ENCODE measurements at places on chromosomes 2 and 18. TPM values are rescaled to one million over a fixed set of nuclear protein-coding genes. Genes with fewer than 3 reads are reported as not detected.

DNA sequence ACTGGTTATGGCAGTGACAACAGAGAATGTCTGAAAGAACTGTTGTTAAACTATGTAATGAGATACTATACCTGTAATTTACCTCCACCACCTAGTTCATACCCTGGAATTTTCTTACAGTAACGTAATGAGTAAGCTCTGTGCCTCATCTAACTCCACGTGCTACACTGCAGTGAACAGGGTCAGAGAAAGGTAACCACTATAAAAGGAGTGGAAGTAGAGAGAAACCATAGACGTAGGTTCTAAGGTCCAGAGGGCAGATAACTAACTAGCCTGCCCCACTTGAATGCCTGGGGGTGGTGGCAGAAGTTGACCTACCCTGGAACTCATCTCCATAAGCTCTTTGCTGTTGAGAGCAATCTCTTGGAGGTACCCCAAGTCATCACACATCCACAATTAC, 32.0 kb upstream of the B4GALT6 start:
- no peak for DNase-seq

DNA sequence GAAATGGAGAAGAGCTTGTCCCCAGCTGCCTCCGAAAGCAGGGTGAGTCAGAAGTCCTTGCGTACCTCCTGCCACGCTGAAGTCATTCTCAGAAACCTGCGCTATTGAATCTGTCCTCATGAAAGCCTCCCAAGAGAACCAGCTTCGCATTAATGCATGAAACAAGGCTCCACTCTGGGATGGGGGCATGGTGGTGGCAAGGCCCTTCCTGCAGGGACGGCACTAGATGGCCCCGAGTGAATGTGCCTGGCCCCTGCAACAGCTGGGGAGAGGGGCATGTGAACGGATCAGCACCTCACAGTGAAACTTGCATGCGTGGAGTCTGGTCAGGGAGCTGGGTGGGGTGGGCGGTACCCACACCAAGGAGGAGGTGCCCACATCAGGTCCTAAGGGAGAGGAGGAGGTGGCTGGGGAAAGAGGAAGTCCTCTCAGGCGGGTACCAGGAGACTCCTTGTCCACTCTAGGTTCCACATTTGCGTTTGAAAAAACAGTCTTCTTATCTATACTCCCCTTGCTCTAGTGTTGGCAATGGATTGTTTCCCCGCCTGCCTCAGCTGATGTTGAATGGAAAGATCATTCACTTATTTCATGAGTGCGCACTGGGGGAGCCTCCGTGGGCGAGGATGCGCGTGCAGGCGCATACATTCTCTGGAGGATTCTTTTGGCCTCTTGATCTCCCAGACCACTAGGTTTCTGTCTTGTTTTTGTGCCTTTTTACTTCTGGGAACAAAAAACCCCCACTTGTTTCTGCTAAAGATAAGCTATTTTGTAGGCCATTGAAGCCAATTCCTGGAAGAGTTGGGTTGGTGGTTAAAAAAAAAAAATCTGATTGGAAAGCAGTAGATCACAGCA, 104.7 kb downstream of the KLHL29 start:
- DNase-seq = no peak

- DNase-seq = no peak
Observed at GRCh38 chr2:19648583-19648982, 253.2 kb downstream of the TTC32 start.

- no peak for DNase-seq
Observed at GRCh38 chr18:10304853-10305252, 149.6 kb upstream of the APCDD1 start.

DNA sequence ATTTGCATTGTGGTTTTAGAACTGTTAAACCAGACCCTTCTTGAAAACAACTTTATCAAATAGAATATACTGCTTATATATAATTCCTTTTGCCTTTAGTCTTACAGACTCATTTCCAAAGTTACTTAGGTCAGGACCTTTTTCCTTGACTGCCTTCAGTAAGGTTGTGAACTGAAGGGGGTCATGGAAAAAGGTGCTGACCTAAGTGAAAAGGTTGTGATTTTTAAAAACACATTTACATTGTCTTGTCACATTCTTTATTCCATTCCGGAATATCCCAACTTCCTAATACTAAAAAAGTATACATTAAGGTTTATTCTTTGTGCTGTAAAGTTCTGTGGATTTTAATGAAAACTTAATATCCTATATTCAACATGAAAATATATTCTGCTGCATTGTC, 581.4 kb downstream of the SOCS6 start:
- no peak for DNase-seq

- DNase-seq = no peak
Observed at GRCh38 chr2:206354129-206354528, 79.7 kb downstream of the ZDBF2 start.

DNA sequence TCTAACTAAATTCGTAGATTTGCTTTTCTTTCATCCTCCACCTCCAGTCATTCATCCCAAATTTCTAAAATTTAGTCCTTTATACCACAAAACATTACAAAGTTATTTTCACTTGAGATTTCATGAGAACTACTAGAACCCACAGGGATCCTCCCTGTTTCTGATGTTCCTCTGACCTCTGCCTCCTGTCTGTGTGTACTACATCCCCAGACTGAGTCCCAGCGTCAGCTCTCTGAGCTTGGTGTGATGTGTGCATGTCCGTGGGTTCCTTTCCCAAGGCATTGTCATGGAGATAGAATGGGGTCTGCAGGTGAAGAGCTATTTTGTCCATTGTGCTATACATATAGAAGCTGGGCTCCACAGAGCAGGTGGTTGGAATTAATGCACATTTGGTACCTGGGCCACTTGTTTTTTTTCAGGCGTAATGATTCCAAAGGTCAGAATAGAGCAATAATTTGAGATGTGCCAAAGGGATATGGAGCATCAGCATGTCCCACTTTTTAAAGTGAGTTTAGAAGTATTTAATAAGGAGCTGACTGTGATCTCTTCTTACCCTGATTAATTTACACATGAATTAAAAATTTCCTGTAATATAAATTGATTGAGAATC, 151.2 kb upstream of the BOD1L2 start:
- no peak for DNase-seq

- DNase-seq = no peak
Observed at GRCh38 chr2:144362401-144362800, 157.5 kb downstream of the ZEB2 start.

DNA sequence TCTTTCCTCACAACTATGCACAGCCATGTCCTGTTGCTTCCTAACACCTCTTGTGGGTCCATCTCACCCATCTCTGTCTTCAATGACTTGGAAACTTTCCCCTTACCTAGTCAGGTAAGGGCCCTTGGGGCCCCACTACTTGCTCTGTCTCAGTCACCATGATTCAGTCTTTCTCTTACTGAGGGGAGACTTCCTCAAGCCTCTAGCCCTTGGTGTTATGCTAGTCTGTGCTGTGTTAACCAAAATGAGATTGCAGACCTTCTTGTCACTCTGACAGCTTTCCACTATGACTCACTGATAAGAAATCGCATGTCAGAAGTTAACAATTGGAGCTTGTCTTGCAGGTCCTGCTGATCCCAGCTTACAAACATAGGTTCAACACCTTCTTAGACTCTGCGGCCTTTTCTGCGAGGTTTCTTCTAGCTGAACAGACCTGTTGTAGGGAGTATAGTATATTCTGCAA, 65.3 kb downstream of the WDR75 start:
- DNase-seq = no peak

GRCh38 chr18:2171840-2172625, 399.3 kb downstream of the METTL4 start:
- DNase-seq = no peak

- DNase-seq = no peak
Observed at GRCh38 chr18:74480149-74480651, 16.0 kb upstream of the CNDP2 start.

GRCh38 chr2:240134466-240134865, 1.6 kb downstream of the COPS9 start:
- no peak for DNase-seq

- DNase-seq = no peak
Observed at GRCh38 chr18:3380384-3380961, 69.5 kb upstream of the TGIF1 start.

DNA sequence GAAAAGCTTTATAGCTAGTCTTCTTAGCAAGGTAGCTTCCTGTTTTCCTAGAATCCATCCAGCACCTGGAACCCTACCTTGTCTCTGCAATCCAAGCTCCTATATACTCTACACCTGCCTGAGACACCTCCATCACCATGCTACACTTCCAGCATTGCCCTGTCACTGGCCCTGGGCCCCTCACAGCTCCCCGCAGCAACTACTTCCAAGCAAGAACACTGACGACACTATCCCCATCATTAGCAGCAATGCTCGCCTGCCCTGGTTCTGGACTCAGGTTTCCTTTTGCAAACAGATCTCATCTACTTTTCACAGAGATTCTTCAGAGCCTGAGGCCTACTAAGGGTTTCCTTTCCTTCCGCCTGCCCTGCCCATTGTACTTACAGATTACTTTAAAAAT, 121.1 kb downstream of the DTNB start:
- DNase-seq = no peak

The ALPG gene
- total RNA-seq = 218 TPM

The TUBA3E gene
- total RNA-seq = not detected

The CD8B2 gene
- not detected for total RNA-seq

The ATP6V1C2 gene
- not detected for total RNA-seq

The STARD6 gene
- not detected for total RNA-seq

The RNU2-63P gene
- total RNA-seq = not detected
